Skeletal muscle cell (primary cell): ENCODE measurements at places on chromosomes 6 and 20.

GRCh38 chr20:33177866-33178265 is 9.9 kb downstream of the BPIFA2 start:
- DNase-seq, result no peak

DNA sequence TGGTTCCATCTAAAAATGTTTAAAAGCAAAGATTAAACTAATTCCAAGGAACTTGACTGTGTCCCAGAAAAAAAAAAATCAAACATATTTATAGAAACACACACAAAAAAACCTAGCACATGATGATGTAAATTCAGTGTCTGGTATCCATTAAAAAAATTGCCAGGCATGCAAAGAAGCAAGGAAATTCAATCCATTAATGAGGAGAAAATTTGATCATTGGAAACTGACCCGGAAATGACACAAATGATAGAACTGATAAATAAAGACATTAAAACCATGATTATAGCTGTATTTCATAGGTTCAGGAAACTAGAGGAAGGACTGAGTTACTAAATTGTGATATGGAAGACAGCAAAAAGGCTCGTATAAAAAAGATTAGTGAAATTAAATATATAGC is 34.7 kb downstream of the PDYN start:
- DNase-seq, result no peak

DNA sequence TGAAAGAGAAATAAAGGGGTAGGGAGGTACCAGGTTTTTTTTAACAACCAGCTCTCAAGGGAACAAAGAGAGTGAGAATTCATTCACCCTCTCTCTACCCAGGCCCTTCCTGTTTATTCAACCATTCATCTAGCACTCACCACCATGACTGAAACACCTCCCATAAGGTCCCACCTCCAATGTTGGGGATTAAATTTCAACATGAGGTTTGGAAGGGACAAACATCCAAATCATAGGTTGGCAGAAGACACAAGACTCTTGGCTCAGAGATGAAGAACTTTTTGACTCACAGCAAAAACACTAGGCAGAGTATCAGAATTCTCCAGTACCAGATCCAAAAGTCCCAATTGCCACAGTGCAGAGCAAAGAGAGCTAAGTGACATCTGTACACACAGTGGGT is 186.3 kb downstream of the EDN1 start:
- DNase-seq, result no peak

- no peak for DNase-seq
Observed at GRCh38 chr6:14622085-14622484, 504.5 kb downstream of the CD83 start.

DNA sequence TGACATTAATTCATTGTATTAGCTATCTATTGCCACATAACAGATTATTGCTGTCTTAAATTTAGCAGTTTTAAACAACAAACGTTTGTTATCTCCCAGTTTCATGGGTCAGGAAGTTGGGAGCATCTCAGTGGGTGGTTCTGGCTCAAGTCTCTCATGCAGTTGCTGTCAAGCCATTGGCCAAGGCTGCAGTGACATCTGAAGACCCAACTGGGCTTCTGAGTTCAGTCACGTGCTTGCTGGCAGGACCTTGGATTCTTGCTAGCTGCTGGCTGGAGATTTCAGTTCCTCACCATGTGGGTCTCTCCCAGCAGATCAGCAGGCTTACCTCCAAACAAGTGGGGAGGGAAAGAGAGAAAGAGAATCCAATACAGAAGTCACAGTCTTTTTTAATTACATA is 152.6 kb upstream of the EXOC2 start:
- DNase-seq, result no peak

GRCh38 chr20:16556301-16556700 is 16.9 kb downstream of the KIF16B start:
- peak; percentile 83 for DNase-seq

DNA sequence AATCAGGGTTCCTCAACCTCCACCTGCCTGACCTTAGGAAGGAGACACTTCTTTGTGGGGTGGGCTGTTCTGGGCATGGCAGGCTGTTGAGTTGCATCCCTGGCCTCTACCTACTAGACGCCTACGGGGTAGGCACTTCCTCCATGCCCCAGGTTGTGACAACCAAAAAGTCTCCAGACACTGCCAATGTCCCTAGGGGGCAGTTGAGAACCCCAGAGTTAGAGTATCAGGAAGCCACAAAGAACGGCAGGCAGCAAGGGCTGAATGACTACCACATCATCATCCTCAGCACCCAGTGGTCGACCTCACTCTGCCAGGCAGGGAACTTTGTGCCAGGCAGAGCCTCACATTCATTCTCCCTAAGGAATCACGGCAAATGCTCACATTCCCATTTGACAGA is 21.5 kb downstream of the PMEPA1 start:
- no peak for DNase-seq

DNA sequence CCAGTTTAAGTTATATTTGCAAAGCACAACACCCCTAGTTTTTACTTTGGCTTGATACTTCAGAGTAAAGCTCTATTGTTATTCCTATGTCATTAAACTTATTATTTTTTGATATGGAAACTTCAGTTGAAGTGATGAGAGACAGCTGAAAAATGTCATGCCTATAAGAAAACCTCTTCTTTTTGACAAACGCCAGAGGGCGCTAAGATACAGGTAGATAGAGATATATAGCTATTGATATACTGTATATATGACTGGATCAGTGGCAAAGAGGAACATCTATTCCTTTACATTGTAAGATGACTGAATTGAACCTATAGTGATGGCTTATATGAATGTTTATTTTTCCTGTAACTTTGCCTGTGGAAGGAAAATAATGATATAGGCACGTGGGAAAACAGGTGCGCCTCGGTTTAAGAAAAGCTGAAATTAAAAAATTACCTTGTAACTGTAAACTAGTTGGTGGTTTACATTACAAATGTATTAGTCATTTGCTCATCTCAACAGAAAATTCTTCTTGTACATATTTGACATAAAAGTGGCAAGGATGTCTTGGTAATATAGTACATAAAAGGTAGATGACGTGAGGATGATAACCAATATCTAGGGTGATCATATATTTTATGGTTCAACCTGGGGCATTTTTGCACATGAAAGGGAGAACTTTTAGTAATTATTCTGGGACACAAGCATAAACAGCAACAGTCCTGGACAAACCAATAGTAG is 74.1 kb downstream of the LAMA4 start:
- peak; percentile 78 for DNase-seq

- DNase-seq, result no peak
Observed at GRCh38 chr6:112202639-112203341, 51.6 kb downstream of the LAMA4 start.

GRCh38 chr6:46452312-46452917 is 38.8 kb downstream of the RCAN2 start:
- no peak for DNase-seq

DNA sequence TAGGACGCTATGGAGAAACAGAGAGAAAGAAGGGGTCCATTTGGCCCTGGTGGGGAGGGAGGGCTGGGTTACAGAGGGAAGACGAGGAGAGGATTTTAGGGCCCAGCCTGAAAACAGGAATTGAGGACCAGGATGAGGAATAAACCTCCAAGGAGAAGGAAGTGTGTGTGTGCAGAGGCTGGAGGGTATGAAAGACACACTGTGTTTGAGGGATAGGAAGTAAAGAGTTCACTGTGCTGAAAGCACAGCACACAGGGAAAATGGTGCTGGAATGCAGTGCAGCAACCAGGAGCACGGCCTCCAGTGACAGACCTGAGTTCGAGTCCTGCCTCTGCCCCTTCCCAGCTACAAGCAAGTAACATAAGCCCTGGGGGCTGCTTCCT is 7.8 kb downstream of the MBOAT1 start:
- no peak for DNase-seq

DNA sequence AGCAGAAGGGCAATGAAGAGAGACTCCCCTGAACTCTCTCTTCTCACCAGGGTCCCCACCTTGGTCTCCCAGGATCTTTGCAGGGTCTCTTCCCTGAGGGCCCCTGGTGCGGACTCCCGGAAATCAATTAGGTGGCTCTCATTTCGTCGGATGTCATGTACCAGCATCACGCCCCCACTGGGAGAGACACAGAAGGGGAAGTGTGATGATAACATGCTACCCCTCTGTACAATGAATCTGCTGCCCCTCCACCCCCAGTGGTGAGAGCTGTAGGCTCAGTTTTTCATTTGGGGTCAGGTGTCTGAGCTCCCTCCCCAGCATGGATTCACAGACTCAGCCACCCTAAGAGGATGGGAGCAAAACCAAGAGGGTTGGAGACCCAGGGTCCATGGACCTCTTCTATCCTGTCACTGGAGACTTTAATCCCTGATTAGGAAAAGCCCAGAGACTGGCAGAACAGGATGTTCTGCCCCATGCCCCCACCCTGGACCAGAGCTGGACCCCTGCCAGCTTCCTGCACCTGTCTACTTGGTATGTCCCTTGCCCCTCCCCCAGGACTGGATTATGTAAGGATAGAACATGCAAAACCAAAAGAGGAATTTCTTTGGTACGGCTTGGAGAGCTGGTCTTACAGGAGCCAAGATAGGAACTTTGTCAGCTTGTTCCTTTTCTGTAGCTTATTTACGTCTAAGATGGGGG is 11.1 kb downstream of the GGT7 start:
- peak; percentile 5 for DNase-seq

DNA sequence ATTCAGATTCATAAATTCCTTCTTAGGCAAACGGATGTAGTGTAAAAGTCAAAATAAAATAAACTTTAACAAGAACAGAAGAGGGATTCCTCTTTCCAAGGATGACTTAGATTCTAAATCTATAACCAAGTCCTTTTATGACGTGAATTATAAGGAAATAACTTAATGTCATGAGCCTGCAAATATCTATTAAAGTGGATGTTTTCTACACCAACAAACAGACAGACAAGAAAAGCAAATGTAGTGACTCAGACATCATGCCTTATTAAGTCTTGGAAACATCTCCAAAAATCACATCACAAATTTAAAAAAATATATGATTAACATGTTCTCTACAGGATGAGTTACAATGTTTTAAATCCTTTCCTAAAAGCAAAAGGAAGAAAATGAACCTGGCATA is 397.1 kb downstream of the ESR1 start:
- DNase-seq, result no peak

GRCh38 chr20:8930726-8931125 is 138.2 kb upstream of the PLCB4 start:
- no peak for DNase-seq

DNA sequence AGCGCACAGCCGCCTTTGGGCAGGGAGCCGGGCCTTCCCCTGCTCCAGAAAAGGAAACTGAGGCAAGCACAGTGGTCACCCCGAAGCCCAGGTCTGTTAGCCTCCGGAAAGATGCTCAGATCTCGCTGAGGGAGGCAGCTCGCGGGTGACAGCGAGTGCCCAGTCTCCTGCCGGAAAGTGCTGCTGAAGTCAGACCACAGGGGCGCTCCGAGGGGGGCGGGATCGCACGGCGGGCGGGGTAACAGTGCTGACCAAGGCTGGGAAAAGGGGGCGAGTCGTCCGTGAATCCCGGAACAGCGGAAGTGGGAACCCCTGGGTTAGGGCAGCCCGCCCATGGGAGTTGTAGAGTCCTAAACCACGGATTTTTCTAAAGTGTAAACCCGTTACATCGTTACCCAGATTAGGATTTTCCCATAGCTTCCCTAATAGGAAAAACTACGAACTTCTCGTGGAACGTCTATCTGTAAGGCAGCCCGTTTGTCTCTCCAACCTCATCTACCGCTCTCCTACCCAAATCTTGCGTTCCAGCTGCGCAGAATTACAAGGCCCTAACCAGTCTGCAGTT is 504 bp downstream of the VPS16 start:
- DNase-seq, result peak; percentile 54

DNA sequence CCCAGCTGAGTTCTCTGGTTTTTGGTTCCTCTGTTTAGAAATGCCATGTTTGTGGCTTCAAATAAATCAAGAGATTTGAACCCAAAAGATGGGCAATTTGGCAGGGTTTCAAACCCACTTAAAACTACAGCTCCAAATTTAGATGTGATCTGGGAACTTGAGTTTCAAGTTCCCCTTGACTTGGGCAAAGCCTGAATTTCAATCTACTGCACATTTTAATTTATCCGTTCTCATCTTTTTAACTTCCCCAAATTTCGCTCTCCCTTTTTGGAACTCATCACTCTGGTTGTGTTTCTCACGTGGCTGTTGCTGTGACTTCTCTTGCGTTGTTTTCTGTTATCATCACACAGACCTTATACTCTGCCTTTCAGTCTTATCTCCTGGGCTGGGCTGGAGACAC is 230.9 kb downstream of the CDC5L start:
- DNase-seq, result no peak
